ENCODE measurements at places on chromosomes 5 and 9. TPM values are rescaled to one million over a fixed set of nuclear protein-coding genes. Genes with fewer than 3 reads are reported as not detected.

IGFBPL1 gene
- 0.24 TPM for total RNA-seq

CORO2A gene
- 19.8 TPM for total RNA-seq

DIMT1 gene
- total RNA-seq, result 37.7 TPM

RFESD gene
- total RNA-seq, result 1.2 TPM

ABO gene
- not detected for total RNA-seq

SPINK6 gene
- not detected for total RNA-seq

SLC46A2 gene
- not detected for total RNA-seq

SIT1 gene
- total RNA-seq, result 0.09 TPM

RLN2 gene
- not detected for total RNA-seq

POU5F2 gene
- total RNA-seq, result 0.10 TPM

BTNL3 gene
- total RNA-seq, result not detected

CARD9 gene
- total RNA-seq, result 7.4 TPM

CCL27 gene
- not detected for total RNA-seq
